NCI-H460 (cell line): ENCODE measurements at places on chromosomes 5 and 9.

GRCh38 chr9:98009936-98010335 is 26.8 kb downstream of the ANP32B start:
- DNase-seq: no peak

- no peak for DNase-seq
Observed at GRCh38 chr9:81634915-81635516, 54.3 kb downstream of the TLE1 start.

DNA sequence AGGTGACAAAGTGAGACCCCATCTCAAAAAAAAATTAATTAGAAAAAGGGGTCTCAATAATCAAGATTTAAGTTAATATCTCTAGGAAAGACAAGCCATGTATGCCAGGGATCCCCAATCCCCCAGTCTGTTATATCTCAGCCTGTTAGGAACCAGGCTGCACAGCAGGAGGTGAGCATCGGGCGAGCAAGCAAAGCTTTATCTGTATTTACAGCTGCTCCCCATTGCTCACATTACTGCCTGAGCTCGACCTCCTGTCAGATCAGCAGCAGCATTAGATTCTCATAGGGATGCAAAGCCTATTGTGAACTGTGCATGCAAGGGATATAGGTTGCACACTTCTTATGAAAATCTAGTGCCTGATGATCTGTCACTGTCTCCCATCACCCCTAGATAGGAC is 116.8 kb downstream of the TARS1 start:
- DNase-seq: no peak

- no peak for DNase-seq
Observed at GRCh38 chr9:117464941-117465616, 50.2 kb upstream of the ASTN2 start.

DNA sequence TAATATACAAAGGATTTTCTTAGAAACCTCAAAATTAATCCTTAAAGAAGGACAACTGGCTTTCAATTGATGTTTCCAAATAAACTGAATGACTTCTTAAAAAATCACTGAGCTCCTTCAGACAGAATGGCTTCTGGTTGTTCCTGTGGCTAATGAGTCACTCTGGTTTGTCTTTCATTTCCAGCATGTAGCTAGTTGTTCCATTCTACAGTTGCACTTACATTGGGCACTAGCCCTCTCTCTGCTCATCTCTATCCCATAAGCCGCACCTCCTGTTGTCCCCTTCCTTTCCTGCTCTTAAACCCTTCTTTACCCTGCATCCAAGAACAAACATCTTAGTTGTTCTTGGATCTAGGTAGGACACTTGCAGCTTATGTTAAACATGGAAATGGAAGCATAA is 235.3 kb upstream of the HAPLN1 start:
- DNase-seq: no peak

DNA sequence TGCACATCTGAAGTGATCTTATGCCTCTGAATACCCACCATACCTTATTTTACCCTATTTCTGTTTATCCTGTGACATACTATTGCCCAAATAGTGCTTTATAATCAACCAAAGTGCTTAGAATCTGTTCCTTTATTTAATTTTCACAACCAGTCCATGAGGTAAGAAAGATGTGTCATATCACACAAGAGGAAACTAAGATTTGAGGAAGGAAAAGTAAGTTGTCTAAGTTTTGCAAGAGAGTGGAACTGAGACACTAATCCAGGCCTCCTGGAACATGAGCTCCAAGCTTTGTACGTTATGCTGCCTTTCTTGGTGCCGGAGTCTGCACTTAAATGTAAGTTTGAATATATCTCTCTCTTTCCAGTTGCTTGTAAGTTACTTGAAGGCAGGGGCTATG is 17.2 kb downstream of the KDM3B start:
- DNase-seq: no peak

- no peak for DNase-seq
Observed at GRCh38 chr9:119234636-119235035, 134.6 kb downstream of the BRINP1 start.

- DNase-seq: no peak
Observed at GRCh38 chr5:115433918-115434317, 110.7 kb downstream of the FEM1C start.

DNA sequence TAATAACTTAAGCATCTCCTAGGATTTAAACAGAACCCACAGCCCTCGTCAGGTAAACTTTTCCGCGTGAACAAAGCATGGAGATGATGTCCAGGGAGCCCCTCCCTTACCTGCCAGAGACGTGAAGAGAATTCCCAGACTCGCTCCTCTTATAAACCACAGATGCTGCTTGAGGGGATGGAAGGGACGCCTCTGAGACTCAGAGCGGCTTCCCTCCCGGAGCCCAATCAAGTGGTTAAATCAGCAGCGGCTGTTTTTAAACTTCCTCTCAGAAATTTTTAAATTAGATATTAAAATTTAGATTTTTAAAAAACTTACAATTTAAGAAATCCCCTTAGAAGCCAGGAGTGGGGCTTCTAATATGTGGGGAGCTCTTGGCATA is 71.8 kb downstream of the RAPGEF1 start:
- DNase-seq: no peak

- no peak for DNase-seq
Observed at GRCh38 chr5:94024620-94025019, 283.2 kb upstream of the POU5F2 start.

- DNase-seq: no peak
Observed at GRCh38 chr9:134968011-134968822, 50.5 kb upstream of the FCN1 start.
